ENCODE measurements at places on chromosomes 12 and 14.

DNA sequence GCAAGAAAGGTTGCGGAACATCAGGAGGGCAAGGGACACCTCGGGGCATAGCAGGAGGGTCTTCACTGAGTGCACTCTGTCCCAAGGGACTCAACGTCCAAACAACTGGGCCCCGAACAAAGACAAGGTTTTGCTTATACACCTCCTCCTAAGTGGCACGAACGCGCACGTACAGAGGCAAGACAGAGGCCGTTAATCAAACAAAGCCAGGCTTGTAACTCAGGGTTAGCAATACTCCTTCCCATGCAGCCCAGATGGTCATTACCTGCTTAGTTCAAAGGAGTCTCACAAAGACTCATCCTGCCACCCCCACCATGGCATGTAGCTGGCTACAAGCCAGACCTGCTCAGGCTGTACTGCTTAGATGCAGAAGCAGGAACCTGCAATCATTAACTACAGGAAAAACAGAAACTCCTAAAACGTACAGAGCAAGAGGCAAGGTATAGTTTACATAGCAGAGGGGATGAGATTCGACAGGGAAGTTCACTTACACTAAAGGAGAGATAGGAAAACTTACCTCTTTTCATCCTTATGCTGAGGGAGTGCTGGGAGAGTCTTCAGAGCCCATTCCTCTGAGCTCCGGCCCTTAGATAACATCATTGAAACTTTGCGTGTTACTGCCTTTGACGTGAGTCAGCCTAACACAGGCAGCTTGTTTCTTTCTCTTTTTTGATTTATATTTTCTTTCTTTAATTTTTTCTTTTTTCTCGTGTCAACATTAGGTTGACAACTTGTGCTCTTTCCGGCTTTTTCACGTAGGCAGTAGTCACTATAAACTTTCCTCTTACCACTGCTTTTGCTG is 1319.1 kb downstream of the TMEM121 start:
- no peak for DNase-seq

DNA sequence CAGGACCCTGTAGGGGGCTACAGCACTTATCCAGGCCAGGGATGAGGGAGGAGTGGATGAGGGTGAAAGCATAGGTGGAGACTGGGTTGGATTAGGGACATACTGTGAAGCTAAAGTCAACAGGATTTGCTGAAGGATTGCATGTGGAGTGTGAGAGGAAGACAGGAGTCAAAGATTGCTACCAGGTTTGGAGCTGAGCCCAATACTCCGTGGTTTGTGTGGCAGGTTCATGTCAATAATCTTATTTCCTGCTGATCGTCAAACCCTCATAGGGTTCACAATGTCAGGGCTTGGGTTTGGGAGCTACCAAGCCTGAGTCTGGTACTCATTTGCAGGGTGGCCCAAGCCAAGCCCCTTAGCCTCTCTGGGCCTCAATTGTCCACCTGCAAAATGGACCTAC is 77.1 kb upstream of the PLXNC1 start:
- DNase-seq: no peak

DNA sequence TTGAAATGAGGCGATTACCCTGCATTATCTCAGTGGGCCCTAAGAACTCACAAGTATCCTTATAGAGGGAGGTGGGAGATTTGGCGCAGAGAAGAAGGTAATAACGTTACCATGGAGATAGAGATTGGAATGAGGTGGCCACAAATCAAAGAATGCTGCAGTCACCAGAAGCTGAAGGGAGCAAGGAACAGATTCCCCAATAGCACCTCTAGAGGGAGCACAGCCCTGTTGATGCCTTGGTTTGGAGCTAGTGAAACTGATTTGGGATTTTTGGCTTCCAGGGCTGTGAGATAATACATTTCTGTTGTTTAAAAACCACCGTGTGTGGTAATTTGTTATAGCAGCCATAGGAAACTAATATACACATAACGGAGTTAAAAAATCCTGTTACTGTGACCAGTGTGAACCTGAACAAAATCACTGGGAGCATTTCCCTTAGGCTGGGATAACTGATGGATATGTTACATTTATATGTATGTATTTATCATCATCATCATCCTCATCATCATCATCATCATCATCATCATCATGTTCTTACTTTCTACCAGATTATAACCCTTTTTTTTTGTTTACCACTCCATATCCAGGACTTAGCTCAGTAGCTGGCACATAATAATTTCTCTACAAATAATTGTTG is 100.3 kb downstream of the LIN7A start:
- DNase-seq: no peak

DNA sequence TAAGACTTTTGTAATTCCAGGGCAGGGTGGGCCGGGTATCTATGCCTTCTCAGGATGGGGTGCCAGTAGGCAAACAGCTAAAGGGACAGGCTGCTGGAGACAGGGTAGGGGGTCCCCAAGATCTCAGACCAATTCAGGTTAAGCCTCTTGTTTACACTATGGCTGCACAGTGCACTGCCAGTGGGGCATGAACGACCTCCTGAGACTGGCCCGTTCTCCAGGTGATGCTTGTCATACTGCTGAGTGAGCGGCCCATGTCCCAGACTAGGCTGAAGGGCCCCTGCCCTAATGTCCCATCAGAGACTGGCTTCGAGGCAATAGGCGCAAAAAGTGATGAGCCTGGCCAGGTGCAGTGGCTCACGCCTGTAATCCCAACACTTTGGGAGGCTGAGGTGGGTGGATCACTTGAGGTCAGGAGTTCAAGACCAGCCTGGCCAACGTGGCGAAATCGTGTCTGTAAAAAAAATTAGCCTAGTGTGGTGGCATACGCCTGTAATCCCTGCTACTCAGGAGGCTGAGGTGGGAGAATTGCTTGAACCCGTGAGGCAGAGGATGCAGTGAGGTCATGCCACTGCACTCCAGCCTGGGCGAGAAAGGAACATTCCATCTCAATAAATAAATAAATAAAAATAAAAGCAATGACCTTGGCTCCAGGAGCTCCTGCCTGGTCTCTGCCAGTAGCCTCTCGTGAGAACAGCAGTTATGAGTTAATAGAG is 12.6 kb downstream of the SLC25A29 start:
- no peak for DNase-seq

DNA sequence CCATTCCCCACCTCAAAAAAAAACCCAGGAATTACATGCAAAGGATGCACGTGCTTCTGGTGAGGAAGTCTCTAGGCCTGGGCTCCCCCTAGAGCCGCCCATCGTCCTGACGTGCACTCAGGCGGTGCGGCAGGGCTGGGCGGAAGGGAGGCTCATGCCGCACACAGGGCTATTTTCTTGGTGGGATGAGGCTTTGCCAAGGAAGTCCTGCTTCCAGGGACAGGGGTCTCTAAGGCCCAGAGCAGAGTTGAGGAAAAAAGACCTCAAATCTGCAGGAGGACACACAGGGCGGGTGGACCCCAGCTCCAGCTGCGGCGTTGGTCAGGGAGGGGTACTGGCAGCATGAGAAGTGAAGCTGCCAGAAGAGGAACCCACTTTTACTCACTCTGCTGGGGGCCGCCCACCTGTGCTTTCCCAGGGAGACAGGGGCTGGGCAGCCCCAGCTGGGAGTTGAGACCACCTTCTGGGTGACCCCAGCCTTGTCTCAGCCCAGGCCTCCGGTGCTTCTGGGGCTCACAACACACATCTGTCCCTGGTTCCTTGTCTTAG is 4.2 kb downstream of the RHOF start:
- no peak for DNase-seq

GRCh38 chr14:24243336-24243836 is 963 bp upstream of the TINF2 start:
- no peak for DNase-seq

- no peak for DNase-seq
Observed at GRCh38 chr12:103547929-103548328, 39.1 kb upstream of the STAB2 start.

DNA sequence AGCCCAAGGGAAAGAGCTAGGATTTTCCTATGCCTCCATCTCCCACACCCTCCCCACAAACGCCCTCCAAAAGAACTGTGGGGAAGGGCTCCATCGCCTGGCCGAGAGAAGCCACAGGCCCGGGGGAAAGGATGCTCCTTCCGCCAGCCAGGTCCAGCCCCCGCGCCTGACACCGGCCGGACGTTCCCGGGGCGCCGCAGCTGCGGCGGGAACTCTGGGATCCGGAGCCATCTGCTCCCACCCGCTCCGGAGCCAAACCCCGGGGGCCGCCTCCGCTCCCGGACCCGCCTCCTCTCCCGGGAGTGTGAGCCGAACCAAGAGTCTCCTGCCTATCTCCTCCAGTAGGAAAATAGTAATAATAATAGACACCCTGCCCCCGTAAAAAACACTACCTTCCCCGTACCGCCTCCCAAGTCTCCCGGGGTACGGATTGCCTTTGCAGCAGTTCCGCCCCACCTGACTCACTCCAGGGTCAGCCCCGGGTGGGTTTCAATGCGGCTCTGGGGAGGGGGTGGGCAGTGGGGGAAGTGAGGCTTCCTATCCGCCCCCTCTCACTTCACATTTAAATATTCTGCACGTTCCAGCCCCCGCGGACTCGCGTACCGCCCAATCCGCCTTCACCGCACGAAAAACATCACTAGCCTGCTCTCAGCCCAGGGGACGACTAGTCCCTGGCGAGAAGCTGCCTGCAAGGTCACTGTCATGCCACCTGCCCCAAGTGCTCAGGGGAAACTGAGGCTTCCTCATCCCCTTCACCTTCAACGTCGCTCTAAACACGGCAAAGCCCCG is 2.4 kb downstream of the AGAP2 start:
- DNase-seq: no peak

DNA sequence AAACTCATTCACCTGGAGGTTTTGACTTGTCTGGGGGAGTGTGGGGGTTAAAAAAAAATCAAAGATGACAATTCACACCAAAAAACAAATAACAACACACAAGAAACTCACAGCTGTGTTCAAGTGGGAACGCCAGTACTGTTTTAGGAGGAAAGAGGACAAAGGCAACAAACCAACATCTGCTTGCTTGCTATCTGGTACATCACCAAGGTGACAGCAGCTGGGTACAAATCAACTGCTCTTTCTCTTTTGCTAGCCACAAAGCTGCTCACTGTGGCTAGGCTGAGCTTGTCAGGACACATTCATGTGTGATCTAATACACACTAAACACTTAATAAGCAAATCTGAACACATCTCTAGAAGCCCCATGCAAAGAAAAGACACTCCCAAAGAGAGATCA is 128.0 kb upstream of the RAP1B start:
- no peak for DNase-seq

All from activated CD8-positive, alpha-beta memory T cell treated with anti-CD3 and anti-CD28 coated beads for 48 hours (primary cell).